ENCODE measurements at places on chromosomes 4 and X.

- DNase-seq, result peak; percentile 7
Measured at GRCh38 chr4:154779362-154779947, 1.6 kb upstream of the RBM46 start.

DNA sequence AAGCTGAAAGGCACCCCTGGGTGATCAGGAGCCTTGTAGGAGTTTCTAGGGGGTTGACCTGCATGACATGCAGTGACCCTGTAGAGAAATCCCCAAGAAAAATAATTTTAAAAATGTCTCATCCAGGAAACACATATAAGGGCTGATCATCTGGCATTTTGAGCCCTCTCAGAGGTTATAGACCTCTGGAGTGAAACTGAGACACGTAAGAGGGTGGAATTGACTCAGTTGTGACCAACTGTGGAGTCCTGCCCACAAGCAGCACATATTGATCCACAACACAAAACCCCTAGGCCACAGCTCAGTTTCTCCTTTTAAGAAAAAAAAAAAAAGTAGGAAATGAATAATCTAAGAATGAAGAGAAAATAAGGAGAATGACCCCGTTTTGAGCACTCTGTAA lies 32.5 kb upstream of the MTMR8 start:
- no peak for DNase-seq

DNA sequence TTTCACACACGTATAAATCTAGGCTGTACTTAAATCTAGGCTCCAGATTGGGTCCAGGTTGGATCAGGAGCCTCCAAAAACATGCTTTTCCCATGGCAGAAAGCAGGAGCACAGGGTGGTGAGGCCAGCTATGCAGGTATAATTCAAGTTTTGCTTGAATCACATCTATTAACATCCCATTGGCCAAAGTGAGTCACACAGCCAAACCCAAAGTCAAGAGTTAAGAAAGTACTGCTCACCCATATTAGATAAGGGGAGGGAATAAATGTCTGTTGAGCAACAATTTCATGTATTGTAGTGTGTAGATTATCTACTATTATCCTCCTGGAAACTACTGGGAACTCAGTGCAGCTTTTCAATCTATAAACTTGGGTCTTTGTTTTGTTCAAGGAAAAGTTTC lies 12.8 kb downstream of the SUPT20HL2 start:
- DNase-seq, result no peak

DNA sequence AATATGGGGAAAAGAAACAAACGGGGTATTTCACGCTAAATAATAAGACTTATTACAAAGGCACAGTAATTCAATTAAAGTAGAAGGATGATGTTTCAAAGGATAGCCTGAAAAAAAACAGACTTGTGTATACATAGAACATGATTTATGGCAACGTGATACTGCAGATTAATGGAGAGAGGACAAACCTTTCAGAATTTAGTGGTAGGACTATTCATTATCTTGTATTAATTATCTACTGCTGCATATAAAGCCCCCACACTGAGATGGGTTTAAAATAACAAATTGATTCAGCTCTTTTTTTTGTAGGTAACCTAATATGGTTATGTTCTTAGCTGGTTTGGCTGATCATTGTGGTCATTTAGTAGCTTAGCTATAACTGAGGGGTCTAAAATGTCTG lies 1269.0 kb downstream of the FSTL5 start:
- no peak for DNase-seq

DNA sequence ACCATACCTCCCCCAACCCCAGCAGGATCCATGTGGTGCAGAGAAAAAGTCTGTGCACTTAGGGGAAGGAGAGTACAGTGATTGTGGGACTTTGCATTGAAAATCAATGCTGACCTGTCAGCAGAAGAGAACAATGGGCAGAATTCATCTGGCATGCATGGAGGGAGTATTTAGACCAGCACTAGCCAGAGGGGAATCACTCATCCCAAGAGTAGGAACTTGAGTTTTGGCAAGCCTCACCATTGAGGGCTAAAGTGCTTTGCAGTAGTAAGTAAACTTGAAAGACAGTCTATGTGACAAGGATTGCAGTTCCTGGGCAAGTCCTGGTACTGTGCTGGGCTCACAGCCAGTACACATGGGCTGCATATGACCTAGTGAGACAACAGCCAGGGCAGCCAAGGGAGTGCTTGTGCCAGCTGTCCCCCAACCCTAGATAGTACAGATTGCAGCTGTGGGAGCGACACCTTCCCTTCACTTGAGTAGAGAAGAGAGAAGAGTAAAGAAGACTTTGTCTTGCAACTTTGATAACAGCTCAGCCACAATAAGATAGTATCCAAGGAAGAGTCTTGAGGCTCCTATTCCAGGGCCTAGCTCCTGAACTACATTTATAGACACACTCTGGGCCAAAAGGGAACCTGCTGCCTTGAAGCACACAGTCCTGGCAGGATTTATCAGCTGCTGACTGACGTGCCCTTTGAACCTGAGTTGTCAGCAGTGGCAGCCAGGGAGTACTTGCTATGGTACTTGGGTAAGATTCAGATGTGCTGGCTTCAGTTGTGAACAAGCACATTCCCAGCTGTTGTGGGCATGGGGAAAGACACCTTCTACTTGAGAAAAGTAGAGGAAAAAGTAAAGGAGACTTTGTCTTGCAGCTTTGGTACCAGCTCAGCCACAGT lies 48.7 kb downstream of the HDX start:
- DNase-seq, result no peak

- no peak for DNase-seq
Measured at GRCh38 chr4:85151371-85151770, 184.9 kb upstream of the WDFY3 start.

DNA sequence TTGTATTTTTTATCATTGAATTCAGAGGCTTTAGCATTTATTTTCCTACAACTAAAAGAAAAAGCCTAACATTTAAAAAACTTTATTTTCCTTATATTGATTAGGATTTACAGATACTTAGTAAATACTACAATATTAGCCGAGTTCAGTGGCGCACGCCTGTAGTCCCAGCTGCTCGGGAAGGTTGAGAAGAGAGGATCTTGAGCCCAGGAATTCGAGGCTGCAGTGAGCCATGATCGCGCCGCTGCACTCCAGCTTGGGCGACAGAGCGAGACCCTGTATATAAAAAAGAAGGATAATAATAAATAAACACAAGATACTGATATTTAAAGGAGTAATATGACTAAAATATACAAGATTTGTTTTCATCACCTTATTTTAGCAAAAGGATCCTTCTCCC lies 681 bp upstream of the UPF3B start:
- no peak for DNase-seq

DNA sequence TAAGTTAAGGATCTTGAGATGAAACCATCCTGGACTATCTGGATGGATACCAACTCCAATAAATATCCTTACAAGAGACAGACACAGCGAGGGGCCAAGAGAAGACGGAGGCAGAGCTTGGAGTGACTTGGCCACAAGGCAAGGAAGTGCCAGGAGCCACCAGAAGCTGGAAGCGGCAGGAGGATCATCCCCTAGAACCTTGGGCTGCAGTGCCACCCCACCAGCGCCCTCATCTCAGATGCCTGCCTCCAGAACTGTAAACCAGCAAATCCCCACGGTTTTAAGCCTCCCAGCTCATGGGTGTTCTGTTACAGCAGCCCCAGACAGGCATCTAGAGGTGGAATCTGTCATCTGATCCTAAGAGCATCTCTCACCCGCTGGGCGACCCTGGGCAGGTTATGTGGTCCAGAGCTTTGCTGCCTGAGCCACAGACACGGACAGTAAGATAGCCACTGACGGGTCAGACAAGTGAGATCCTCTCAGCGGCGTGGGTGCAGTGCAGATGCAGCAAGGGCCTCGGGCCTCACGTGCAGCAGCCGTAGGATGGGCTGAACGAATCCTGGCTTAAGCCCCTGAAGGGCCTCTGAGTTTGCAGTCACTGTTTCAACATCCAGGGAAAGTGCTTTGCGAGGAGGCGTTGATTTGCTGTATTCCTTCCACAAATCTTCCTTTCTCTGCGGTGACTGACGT lies 25.1 kb upstream of the MXD4 start:
- no peak for DNase-seq

DNA sequence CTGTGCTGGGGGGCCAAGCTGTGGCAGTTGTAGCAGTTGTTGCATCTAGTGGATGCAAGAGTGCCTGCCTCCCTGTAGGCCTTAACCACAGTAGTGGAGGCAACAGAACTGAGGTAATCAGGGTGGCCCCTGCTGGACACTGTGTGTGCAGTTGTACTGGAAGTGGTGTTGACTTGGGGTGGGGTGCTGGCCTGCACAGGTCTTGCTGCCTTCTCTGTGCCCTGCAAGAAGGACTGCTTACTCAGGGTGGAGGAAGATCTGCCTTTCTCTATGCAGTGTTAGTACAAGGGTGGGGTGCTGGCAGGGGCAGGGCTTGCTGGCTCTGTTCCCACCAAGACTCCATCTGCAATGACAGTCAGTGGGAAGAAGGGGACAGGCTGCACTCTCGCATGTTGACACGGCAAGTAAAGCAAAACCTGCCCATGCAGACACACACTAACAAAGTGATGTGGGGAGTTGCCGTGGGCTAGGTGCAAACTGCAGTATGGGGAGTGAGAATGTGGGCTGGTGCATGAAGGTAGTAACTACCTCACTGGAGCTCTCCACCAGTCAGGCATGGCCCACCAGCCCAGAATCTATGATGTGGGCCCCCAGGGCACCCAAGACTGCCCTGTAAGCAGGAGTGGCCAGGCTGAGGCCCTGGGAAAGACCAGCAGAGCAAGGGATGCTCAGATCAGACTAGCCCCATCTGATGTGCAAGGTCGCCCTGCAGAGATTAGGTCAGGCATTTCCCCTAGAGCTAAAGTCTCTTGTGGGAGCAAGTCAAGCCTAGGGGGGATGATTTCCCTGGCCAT lies 594.9 kb downstream of the TECRL start:
- DNase-seq, result no peak

DNA sequence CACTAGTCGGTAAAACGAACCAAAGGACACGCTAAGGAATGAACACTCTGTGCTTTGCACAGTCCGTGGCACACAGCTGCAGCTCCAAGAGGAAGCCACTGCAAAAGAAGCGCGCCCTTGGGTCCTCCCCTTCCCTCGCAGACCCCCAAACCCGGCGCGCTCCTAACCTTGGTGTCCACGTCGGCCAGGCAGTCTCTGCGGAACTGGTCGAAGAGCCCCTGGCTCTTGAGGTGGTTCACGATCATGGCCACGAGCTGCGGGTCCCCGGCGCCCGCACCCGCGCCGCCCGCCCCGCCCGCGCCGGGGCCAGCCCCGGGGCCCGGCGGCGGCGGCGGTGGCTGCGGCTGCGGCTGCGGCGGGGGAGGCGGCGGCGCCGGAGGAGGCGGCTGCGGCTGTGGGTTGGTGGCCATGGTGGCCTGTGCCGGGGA lies 333 bp downstream of the BOD1L1 start:
- DNase-seq, result peak; percentile 11

- peak; percentile 36 for DNase-seq
Measured at GRCh38 chrX:19863212-19863856, 24.1 kb downstream of the SH3KBP1 start.

DNA sequence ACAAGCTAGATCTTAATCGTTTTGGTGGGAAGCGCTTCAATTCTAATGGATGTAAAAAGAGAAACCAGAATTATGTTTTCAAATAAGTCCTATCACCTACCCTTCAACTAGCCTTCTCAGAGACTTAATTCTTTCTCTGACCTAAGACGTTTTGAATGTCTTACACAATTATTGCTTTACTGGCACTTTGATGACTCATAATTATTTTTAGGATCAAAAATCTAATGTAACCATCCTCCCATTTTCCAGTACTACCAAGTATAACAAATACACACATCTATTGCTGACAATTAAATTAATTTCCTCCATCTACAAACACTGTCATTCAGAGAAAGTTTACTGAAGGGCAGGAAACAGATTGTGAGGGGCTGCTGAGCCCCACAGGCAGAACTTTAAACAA lies 108.6 kb downstream of the PPP3CA start:
- no peak for DNase-seq

- no peak for DNase-seq
Measured at GRCh38 chr4:21753084-21753760, 195.3 kb downstream of the KCNIP4 start.

DNA sequence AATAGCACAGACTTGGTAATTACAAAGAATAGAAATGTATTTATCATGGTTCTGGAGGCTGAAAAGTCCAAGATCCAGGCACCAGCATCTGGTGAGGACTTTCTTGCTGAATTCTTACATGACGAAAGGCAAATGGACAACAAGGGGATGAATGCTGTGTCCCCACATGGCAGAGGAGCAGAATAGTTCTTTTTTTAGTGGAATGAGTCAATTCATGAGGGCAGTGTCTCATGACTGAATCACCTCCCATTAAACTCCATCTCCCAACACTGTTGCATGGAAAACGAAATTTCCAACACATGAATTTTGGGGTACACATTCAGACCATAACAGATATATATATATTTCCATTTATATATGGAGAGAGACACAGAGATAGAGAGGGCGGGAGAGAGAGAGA lies 628.3 kb downstream of the TRIML1 start:
- DNase-seq, result no peak

DNA sequence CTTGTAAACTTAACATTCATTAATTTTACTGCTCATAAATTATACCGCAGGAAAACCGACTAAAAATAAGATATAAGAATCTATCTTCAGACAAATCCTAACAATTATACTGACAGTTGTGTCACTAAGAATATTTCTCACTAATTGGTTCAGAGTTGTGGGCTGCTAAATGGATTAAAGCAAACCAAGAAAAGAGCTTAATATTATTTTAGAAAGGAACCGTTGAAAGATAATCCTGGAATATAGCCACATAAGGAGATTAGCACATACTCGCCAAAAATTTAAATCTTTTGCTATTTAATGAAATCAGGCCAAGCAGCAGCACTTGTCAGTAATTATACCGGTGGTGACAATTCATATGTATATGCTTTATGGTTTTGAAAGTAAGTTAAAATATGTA lies 132.8 kb downstream of the SLIT2 start:
- DNase-seq, result no peak

DNA sequence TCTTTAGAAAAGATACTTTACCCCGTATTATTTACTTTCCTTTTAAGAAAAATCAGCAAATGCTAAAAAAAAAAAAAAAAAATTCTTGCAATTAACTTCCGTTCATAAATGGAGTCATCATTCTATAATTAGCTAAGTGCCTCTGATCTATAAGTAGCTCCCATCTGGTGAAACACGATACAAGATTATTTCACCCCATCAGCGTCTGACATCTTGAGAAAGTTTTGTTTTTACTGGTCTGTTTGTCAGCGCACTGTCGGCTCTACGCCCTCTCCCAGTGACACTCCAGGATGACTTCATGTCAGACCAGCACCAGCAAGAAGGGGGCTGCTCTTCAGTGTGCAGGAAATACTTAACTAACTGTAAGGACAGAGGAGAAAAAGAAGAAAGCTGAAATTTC lies 108.3 kb downstream of the AFAP1 start:
- no peak for DNase-seq

- peak; percentile 80 for DNase-seq
Measured at GRCh38 chr4:140851032-140851636, 94.9 kb upstream of the TBC1D9 start.

DNA sequence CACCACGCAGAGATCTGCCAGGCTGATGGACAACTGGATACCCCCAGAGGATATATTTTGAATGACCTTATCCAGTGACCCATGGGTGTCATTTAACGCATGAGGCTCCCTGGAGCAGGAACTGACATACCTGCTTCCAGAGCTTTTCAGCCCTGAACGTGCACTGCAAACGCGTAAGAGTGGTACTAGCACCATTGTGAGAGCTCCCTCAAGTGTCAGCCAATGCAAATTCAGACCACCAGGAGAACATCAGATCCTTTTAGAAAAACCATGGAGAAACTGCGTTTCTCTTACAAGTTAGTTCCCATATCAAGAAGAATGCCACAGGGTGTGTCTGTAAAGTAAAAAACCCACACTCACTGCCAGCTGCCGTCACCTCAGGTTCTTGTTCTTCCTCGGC lies 7.3 kb downstream of the TREX2 start:
- peak; percentile 33 for DNase-seq

Data from inflammatory macrophage (primary cell).